ENCODE measurements at places on chromosomes 5 and 9.

DNA sequence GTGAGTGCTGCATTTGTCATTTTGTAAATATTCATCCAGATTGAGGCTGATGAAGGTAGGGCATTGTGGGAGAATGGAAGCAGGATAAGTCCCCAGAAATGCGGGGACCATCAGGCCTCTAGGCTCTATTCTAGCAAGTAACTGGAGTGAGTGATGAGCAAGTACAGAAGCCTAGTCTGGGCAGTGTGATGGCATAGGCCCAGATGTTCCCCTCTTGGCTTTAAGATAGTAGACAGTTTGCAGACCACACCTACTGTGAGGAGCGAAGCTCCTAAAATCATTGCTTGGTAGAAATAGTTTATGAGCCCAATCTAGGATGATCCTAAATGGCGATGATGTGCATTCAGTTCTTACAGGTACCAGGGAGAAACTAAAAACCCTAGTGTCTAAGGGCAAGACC is 24.3 kb downstream of the NDFIP1 start:
- DNase-seq = no peak

DNA sequence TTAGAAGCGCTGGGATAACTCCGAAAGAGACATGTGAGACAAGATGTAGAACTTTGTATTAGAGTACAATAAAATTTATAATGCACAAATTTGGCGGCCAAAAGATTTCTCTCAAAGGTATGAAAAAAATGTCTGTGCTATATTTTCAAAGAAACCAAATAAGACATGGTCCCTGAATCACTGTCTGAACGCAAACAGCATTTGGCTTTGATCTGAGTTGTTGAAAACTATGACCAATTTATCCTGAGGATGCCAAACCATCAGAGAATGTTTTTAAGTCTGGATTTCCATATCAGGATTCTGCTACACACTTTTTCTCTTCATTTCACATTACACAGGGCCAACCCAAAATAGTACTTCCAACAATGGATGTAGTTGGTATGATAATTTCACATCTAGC is 9.9 kb upstream of the GLIS3 start:
- DNase-seq = no peak

- DNase-seq = no peak
These were observed at the start of gene PHF24 for GRCh38 chr9:34957492-34958410. Gene PHF24, plus strand, starts transcription at chr9:34958285. Its CDS starts 13,014 bp downstream, at chr9:34971299.

- no peak for DNase-seq
These were observed 116.0 kb upstream of the RANBP3L start for GRCh38 chr5:36417668-36418067.

DNA sequence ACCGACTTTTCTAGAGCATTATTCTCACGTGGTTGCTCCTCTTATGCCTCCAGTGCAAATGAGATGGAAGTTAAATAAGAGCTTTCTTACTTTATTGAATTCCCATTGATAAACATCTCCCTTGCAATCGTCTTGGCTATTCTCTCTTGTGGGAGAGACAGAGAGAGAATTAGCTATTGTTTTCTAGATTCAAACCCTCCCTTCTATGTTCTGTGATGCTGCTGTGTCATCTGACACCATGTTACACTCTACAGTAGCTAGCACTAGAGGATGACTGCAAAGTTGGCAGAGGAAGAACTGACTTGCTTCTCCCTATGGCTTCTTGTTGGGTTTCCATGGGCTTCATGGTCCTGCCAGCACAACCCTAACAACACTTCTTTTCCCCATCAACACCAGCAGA is 134.6 kb upstream of the RANBP3L start:
- DNase-seq = no peak

- DNase-seq = no peak
These were observed 28.8 kb upstream of the DMAC1 start for GRCh38 chr9:7828334-7828733.

- no peak for DNase-seq
These were observed 204.4 kb downstream of the SNCAIP start for GRCh38 chr5:122516432-122516743.

- no peak for DNase-seq
These were observed 9.3 kb downstream of the ZNF622 start for GRCh38 chr5:16456103-16456832.

DNA sequence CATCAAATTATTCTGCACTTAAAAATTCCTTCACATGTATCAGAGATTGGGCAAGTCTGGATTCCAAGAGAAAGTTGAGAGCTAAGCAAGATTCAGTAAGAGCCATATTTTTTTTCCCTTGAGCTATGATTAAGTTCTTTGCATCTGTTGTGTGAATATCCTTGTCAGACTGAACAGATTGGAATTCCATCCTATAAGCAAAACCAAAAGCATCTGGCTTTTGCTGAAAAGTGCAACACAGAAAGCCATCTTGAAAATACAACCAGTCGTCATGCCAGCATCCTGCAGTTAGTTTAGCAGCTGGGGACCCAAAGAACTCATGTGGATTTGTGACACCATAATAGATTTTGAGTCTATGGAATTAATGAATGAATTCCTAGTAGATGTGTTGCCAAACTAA is 316.9 kb downstream of the MTRR start:
- no peak for DNase-seq

DNA sequence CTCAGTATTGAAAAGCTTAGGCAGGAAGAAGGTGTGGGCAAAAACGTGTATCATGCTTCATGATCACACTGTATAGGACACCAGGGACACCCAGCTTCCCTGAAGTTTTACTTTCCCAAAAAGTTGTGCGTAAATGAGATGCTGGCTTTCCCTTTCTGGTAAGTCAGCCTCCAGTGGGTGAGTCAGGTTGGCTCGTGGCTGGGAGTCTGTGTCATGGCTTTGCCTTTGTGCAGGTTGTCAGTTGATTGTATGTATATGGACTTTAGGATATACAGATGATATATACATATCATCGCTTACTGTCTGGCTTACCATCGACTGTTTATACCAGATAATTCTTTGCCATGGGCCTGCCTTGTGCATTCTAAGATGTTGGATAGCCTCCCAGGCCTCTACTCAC is 34.2 kb downstream of the ADRB2 start:
- no peak for DNase-seq

- no peak for DNase-seq
These were observed 49.6 kb upstream of the CCL21 start for GRCh38 chr9:34759432-34760134.

- no peak for DNase-seq
These were observed 132.4 kb upstream of the FTMT start for GRCh38 chr5:121719255-121719654.

DNA sequence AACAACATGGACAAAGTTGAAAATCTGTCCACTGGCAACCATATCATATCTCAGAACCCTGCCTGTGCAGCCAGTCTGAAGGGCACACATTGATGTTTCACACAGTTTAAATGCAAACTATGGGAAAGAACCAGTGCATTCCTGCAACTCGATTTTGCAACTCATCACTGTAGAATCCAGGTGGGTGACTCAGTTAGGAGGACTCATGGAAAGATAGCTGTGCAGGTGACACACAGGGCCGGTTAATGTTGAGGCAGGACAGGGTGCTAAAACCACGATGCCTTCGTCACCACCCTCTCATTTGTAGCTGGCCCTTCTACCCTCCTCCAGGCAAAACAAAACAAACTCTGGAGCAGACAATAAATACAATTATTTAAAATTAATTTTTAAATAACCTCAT is 62.8 kb downstream of the TLE1 start:
- DNase-seq = no peak

GRCh38 chr9:137534256-137535119 is 15.7 kb downstream of the PNPLA7 start:
- no peak for DNase-seq

GRCh38 chr5:20231040-20231439 is 243.0 kb upstream of the CDH18 start:
- DNase-seq = no peak

DNA sequence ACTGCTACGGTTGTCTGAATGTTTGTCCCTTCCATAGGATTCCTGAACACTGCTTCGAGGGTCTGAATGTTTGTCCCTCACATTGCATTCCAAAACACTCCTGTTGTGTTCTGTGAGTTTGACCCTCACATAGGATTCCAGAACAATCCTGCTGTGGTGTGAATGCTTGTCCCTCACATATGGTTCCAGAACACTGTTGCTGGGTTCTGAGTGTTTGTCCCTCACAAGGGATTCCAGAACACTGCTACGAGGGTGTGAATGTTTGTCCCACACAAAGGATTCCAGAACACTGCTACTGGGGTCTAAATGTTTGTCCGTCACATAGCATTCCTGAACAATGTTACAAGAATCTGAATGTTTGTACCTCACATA is 201.2 kb downstream of the FOXD4L6 start:
- no peak for DNase-seq

DNA sequence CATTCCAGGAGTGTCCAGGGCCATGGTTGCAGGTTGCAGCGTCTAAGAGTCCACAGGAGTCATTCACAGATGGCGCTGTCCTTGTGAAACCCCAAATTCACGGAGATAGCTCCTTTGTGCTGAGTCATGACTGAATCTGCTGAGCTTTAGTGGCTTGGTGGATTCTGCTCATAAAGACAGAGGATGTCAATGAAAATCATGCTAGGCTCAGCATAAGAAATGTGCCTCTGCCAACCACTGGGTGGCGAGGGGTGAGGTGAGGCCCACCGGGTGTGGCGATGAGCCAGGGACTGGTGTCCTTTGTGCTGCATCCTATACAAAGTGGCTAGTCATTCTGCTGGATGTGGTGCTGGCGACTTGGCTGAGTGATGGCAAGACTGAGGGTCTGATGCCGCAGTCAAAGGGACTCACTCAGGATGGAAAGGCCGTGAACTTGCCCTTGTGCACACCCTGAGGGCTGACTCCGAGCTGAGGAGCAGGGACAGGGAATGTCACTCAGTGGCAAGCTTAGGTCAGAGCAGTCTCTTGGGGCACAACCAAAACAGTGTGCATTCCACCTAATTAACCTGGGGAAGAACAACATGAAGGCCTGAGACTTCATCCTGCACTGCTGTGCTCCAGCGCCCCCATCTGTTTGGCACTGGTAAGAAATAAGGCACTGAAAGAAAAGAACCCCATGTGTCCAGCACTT is 71.5 kb downstream of the DAP start:
- no peak for DNase-seq

- peak; percentile 29 for DNase-seq
These were observed at the start of gene ENTREP1 for GRCh38 chr9:69324549-69325401. Gene ENTREP1, plus strand, starts transcription at chr9:69325215. Its CDS starts 95 bp downstream, at chr9:69325310.

GRCh38 chr9:68496356-68496755 is 44.3 kb downstream of the TMEM252 start:
- DNase-seq = no peak

DNA sequence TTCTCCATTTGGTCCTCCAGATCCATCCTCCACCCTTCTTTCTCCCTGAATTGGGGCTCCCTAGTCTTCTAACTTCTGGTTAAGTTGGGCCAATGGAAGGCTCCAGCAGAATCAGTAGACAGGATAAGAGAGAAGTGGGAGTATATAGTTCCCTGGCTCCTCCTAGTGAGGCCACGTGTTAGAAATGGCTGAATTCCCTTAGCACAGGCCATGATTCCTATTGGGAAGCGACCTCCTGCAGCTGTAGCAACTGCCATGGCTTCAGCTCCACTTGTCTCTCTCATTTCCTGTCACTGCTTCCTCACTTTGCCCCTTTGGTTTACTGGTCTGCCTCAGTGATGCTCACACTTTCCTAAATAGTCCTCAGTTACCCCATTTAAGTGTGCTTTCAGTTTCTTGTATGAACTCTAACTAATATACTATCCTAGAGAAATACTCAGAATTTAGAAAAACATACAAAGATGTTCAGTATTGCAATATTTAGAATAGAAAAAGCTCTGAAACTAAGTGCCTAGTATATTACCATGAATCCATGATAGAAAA is 104.8 kb upstream of the SMARCA2 start:
- DNase-seq = no peak

DNA sequence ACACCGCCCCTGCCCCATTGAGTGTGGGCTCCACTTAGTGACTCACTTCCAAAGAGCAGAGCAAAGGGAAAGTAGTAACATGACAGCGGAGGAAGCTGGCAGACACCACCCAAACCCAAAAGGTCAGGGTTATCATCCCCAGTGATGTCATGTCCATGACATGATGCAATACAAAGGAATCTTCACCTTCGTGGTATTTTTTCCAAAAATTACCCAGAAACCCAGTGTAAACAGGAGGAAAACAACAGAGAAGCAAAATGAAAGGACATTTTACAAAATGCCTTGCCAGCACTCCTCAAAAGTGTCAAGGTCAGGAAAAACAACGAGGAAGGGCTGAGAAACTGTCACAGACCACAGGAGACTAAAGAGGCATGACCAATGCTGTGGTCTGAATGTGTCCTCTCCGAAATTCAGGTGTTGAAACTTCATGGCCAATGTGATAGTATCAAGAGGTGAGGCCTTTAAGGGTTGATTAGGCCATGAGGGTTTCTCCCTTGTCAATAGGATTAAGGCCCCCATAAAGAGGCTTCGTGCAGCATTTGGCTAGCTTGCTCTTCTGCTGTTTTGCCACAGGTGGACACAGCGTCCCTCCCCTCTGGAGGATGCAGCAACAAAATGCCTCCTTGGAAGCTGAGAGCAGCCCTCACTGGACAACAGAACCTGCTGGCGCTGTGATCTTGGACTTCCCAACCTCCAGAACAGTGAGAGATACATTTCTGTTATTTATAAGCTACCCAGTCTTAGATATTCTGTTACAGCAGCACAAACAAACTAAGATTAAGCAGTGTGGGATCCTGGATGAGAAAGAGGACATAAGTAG is 30.5 kb upstream of the MED10 start:
- DNase-seq = no peak

- no peak for DNase-seq
These were observed 31.8 kb downstream of the MAP1B start for GRCh38 chr5:72138943-72139521.

- no peak for DNase-seq
These were observed 507.0 kb downstream of the TAF11L14 start for GRCh38 chr5:18141222-18141621.

- no peak for DNase-seq
These were observed 10.9 kb downstream of the LRRC70 start for GRCh38 chr5:62589504-62589903.

DNA sequence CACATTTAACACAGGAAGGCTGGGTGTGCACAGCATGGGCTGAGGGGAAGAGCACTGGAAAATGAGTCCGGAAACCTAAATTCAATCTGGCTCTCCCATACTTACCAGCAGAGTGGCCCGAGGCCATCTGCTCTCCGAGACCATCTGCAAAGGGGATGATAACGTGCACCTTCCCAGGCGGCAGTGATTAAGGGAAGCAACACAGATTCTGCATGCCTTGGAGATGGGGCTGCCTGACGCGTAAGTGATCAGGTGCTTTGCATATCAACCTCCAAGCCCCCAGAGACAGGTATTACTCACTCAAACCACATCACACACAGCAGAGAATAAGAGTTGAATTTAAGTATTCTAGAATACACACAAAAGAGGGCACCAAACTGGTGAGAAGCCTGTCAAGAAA is 9.1 kb downstream of the EPB41L4B start:
- DNase-seq = no peak

Measured in uterus (tissue), 4 donors.